ENCODE measurements at places on chromosomes 1 and 21.
A peak's percentile ranks its signal among the peaks of the same experiment; 100 is the strongest.

- peak; percentile 60 for DNase-seq
Measured at GRCh38 chr1:222634180-222635013, 16.5 kb downstream of the MIA3 start.

- no peak for DNase-seq
Measured at GRCh38 chr21:25960402-25960801, 210.2 kb downstream of the APP start.

DNA sequence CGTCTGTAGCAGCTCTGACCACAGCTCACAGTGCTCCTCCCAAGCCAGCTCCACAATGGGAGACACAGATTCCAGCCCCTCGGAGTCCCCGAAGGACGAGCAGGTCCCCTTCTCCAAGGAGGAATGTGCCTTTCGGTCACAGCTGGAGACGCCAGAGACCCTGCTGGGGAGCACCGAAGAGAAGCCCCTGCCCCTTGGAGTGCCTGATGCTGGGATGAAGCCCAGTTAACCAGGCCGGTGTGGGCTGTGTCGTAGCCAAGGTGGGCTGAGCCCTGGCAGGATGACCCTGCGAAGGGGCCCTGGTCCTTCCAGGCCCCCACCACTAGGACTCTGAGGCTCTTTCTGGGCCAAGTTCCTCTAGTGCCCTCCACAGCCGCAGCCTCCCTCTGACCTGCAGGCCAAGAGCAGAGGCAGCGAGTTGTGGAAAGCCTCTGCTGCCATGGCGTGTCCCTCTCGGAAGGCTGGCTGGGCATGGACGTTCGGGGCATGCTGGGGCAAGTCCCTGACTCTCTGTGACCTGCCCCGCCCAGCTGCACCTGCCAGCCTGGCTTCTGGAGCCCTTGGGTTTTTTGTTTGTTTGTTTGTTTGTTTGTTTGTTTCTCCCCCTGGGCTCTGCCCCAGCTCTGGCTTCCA is 22.9 kb upstream of the VPS13D start:
- no peak for DNase-seq

- no peak for DNase-seq
Measured at GRCh38 chr1:41354956-41355355, 6.3 kb upstream of the FOXO6 start.

GRCh38 chr1:5751833-5752745 is 240.1 kb downstream of the NPHP4 start:
- DNase-seq: peak; percentile 43

DNA sequence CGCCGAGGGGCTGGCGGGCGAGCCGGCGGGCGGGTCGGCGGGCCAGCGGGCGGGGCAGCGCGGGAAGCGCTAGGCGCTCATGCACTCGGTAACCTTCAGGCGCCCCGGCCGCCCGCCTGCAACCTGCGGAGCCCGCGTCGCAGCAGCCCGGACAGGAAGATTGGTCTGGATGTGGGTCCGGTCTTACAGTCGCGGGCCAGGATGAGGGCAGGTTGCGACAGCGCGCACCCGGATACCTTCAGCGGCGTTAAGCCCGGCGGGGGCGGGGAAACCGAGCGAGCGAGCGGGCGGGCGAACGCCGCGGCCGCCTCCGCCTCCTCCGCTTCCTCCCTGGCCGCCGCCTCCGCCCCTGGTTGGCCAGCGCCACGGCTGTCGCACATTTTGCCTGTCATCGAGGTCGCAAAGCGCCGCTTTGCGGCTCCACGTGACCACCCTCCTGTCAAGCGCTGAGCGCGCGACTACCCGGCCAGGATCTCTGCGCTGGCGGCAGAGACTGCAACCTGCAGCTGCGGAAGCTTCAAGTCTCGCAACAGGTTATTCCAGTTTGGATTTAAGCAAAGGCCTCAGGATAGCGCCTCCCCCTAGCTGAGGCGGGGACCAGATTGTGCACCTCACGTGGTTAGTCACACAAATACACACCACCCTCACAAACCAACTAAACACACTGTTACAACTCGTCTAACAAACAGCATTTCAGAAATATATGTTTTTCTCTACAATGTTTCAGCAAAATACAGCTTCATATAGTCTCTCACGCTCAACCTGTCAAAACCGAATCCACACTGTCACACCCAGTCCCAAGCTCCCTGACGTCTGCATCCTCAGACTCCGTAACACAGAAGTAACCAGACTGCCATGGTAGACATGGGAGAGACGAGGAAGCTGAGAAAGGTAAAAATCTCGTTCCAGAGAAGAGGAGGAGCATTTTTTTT is at the start of gene FAF1:
FAF1 (minus strand) TSS at position 355 of the 932 bp plus-strand sequence. CDS start 456 bp downstream, outside the sequence.
- peak; percentile 97 for DNase-seq

- DNase-seq: no peak
Measured at GRCh38 chr1:88463401-88463985, 220.6 kb upstream of the PKN2 start.

- no peak for DNase-seq
Measured at GRCh38 chr21:37937668-37938067, 21.4 kb upstream of the KCNJ6 start.

DNA sequence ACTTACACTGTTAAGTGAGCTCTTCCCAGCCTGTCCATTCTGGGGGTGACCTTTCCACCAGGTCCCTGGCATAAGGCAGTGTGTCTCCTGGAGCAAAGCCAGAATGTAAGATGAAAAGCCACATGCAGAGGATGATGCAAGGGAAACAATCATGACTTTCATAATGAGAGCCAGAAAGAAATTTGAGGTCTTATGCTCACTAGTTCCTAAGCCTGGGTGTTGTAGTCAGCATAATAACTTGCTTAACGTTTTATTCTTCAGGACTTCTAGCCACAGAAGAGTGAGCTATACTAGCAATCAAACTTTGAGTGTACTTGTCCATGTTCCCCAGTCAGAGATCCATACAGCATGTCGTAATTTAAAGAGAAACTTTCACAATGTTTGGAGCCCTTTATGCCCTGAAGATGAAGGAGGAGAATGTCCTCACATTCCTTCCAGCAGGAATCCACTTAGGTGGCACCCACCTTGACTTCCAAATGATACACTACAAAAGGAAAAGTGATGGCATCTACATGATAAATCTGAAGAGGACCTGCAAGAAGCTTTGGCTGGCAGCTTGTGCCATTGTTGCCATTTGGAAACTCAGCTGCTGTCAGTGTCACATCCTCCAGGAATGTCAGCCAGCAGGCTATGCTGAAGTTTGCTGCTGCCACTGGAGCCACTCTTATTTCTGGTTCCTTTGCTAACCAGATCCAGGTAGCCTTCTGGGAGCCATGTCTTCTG is 60.5 kb upstream of the FOXD3 start:
- no peak for DNase-seq

DNA sequence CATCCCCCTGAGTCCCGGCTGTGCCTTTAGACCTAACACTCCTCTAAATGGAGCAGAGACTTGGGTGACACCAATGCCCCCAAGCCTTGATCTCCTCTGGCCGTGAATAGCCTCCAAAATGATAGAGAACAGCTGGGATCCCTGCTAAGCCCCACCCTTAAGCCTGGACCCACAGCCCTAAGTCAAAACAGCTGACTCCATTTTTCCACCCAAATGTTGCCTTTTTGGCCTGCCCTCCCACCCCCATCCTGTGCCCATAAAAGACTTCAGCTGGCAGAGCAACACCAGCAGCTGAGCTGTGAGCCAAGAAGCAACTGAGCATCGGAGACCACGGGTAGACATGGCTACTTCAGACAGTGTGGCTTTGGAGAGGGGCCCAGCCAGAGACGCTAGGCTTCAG is 420.8 kb downstream of the NPHP4 start:
- no peak for DNase-seq

DNA sequence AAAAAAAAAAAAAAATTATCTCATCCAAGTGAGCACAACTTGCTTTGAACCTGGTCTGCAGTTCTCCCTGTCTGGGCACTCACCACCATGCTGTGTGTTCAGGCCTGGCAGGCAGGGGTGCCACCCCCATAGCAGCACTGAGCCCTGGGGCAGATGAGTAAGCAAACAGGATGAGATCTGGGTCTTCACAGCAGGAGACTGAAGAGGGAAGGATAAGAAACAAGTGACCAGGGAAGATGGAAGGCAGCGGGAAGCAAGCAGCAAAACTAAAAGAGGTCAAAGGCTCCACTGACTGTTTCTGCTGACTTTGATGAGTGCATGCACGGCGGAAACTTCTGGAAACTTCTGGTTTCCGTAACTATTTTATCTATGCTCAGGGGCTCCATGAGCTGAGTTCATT is 133.5 kb upstream of the SOD1 start:
- no peak for DNase-seq

DNA sequence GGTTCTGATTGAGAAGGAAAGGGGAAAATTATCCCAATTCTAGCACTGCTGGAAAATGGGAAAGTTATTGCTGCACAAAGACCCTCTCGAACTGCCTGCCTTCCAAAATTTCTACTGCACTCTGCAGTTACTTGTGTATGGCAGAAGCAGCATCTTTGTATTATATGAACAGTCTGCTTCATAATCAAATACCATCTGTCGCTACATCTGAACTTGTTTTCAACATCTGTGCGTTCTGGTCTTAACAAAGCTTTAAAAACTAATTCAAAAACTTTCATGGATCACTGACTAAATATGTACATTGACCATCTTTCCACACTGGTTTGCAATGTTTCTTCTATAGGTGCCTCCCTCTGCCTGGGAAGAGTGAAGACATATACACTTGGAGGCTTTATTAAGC is 79.2 kb downstream of the PROX1 start:
- no peak for DNase-seq

GRCh38 chr1:92323473-92324453 is 24.9 kb downstream of the RPAP2 start:
- DNase-seq: no peak

- no peak for DNase-seq
Measured at GRCh38 chr1:113784104-113784779, 25.0 kb upstream of the PHTF1 start.

GRCh38 chr1:45299296-45299695 is 27.4 kb upstream of the HPDL start:
- DNase-seq: no peak

DNA sequence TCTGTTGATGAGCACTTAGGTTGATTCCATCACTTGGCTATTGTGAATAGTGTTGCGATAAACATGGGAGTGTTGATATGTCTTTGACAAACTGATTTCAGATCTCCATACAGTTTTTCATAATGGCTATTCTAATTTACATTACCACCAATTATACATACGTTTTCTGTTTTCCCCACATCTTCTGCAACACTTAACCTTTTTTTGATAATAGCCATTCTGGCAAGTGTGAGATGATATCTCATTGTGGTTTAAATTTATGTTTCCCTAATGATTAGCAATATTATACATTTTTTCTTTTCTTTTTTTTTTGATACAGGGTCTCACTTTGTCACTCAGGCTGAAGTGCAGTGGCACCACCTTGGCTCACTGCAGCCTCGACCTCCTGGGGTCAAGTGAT is 17.0 kb downstream of the SNRPE start:
- no peak for DNase-seq

- DNase-seq: no peak
Measured at GRCh38 chr1:117216718-117217117, 6.0 kb upstream of the VTCN1 start.

- DNase-seq: no peak
Measured at GRCh38 chr1:114076308-114076707, 77.4 kb downstream of the SYT6 start.

GRCh38 chr1:50278410-50278809 is 144.8 kb downstream of the DMRTA2 start:
- DNase-seq: no peak

DNA sequence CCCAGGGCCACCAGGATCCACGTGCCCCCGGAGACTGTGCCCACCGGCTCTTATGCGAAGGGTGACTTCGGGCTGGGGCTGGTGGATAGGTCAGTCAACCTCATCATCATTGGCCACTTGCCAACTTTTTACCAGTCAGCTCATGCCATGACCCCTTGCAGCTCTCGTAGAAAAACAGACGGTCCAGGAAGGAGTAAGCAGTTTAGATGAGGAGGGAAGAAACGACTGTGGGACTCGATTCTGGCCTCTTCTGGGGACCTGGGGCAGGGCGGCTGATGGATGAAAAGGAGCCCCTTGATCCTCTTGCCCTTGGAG is 41.0 kb downstream of the UBASH3A start:
- no peak for DNase-seq

GRCh38 chr1:191453487-191453886 is 704.8 kb upstream of the RGS18 start:
- DNase-seq: no peak

DNA sequence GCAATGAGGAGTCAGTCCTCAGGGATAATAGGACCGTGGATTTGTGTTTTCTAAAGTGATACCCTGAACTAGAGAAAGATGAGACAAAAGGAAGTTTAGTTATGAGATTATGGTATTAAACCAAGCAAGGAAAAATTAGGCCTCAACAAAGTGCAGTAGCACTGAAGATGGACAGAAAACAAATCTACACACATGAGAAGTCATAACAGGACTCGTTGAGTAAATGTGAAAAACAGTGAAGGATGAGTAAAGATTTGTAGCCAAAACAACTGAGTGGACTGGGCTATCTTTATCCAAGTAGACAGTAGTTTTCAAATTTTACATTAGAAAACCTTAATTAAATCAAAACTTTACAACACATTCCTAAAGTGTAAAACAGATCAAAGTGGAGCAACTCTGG is 15.0 kb downstream of the EPRS1 start:
- no peak for DNase-seq

All from tibial artery (tissue), 4 donors.